ENCODE measurements at places on chromosomes 6 and 20.
A peak's percentile ranks its signal among the peaks of the same experiment; 100 is the strongest.

- peak; percentile 76 for DNase-seq
Measured at GRCh38 chr6:79031821-79032590, 46.0 kb downstream of the PHIP start.

DNA sequence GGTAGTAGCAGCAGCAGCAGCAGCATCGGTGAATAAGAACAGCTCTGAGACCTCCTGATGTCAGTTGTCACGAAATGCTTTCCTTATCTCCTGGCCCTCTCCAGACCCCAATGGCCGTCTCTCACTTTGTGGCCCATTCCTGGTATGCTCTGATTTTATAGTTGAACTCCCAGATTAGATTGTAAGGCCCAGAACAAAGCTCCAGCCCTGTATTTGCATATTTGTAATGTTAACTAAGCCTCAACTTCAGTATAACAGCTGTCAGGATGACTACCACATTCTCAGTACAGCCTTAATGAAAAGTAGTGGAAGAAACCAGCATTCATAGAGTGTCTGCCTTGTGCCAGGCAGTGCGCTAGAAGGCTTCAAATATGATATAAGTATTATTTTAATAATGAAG is 180.9 kb downstream of the SASH1 start:
- peak; percentile 47 for DNase-seq

DNA sequence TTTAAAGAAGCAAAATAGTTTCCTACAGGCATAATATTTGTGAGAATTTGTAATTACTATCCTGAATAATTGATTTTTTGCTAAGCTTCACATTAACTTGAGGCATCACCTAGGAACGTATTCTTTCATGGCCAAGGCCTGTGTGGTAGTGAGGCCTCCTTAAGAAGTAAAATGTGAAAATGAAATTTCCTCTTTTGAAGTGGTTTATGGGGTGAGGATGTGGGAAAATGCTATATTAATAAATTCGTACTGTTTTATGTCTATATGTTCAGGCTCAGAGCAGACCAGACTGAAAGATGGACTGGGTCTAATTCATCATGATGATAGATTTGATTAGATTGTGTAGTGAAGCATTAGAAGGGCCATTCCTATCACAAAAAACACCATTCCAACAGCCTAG is 33.1 kb downstream of the MYLIP start:
- no peak for DNase-seq

DNA sequence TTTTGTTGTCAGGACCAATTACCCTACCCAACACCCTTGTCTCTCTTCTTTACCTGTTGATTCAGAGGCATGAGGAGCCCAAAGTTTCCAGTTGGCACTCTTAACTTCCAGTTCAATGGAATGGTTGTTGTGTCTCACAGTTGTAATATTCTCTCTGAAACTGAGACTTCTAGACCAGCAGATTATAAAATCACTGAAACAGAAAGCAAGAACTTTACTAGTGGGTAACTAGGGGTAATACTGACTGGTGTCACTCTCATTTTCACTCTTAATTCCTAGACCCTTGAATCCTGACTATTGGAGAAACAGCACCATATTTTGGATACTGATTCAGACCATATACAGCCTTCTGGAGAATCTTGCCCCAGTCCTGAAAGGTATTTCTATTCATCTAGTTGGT is 140.2 kb upstream of the MMS22L start:
- no peak for DNase-seq

DNA sequence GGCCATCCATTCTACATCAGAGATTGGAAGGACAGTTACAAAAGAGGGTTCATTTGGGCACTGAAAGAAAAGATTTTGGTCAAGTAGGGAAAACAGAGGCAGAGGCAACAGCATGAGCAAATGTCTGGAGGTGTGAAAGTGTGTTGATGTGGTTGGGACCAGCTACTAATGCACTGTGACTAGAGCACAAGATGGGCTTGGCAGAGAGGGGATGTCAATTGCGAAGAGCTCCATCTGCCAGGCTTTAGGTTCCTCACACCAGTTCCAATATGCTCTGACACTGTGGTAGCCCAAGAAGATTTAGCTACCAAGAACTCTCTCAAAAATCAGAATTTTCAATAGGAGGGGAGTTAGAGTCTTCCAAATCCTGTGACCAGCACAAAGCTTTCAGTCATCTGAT is 42.1 kb downstream of the TRAF3IP2 start:
- DNase-seq, result no peak
